Tibial artery (tissue), 4 donors: ENCODE measurements at places on chromosomes 3 and 15.

DNA sequence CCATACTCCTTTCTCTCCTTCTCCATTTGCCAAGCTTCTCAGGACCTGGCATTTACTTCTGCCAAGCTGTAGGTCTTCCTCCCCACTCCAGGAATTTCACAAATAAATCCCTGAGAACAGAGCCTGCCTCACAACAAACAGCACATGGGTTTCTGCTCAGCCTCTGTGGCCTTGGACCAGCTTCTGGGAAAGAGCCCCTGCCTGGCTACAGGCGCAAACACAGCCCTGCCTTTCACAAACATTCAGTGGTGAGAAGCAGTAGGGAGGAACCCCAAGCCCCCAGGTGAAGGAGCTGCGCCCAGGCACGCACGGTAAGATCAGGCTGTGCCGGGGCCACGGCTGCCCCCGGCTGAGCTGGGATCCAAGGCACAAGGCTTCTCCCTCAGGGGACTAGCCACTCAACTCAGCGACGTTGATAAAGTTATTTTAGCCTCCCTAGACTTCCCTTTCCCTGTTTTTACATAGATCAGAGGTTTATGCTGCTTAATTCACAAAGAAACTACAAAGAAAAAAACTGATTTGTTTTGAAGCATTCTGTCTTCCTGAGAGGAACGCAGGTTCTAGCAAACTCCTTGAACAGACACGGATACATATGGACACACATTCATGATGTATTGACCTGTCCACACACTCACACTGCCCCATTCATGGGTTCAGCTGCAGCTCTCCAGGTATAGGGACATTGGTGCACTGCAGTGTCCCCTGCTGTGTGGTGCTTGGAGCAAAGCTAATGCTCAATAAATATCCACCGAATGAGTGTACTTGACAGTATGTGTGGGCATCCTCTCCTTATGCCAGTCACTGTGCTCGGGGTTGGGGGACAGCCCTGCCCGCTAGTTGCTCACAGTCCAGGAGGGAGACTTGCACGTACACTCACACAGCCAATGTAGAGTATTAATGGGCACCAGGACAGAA is 25.4 kb downstream of the HES1 start:
- H3K4me1 ChIP-seq, result no peaks in the 10 kb centered on the region
- H3K27ac ChIP-seq, result no peak overlapping the region
- no peak for DNase-seq

- H3K27ac ChIP-seq, result no peak overlapping the region
- H3K4me3 ChIP-seq, result peak overlapping the region; percentile 51
- DNase-seq, result no peak
- H3K27me3 ChIP-seq, result peaks cover 27% of the 10 kb centered on the region
- H3K36me3 ChIP-seq, result no peaks in the 10 kb centered on the region
Measured at GRCh38 chr3:120908795-120909601, 993 bp downstream of the STXBP5L start.

DNA sequence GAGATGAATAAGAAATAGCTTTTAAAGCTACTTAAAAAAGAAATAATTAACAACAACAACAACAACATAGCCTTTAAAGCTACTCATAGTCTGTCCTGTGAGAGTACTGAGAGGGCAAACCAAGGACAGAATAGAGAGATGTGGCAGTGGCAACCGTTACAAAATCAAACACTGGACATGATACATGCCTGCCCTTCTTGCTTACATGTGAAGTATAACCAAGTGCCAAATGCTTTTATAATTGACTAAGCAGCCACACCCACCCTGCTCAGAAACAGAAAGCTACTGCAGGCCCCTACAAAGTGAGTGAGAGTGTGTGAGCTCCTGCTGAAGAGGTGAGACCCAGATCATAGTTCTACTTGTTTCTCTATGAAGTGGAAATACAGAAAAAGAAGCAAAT is 38.4 kb downstream of the NDUFB4 start:
- DNase-seq, result no peak
- H3K4me3 ChIP-seq, result no peak overlapping the region
- no peak overlapping the region for H3K27ac ChIP-seq
- no peaks in the 10 kb centered on the region for H3K27me3 ChIP-seq

GRCh38 chr15:38650384-38650783 is 85.8 kb upstream of the RASGRP1 start:
- H3K36me3 ChIP-seq, result no peaks in the 10 kb centered on the region
- DNase-seq, result no peak
- H3K27ac ChIP-seq, result no peak overlapping the region

DNA sequence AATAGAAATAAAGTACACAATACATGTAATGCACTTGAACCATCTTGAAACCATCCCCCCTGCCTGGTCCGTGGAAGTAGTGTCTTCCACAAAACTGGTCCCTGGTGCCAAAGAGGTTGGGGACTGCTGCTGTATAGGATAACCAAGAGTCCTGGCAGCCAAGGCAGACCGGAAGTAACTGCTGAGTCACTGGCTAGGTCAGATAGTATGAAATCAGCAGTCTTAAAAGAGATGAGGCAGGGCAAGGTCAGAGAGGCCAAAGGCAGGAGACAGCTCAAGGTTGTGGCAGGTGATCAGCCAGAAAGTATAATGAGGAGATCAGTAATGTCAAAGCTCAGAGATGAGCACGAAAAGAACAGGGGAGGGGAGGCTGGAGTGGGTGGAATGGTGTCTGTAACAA is 60.2 kb downstream of the MAP3K13 start:
- H3K36me3 ChIP-seq, result no peaks in the 10 kb centered on the region
- DNase-seq, result no peak
- H3K27me3 ChIP-seq, result no peaks in the 10 kb centered on the region
- H3K4me3 ChIP-seq, result no peak overlapping the region
- H3K4me1 ChIP-seq, result peaks cover 4% of the 10 kb centered on the region

GRCh38 chr3:174247687-174248152 is 611.4 kb upstream of the NAALADL2 start:
- no peak overlapping the region for H3K27ac ChIP-seq
- H3K36me3 ChIP-seq, result no peaks in the 10 kb centered on the region

- H3K27ac ChIP-seq, result no peak overlapping the region
- DNase-seq, result no peak
- H3K4me3 ChIP-seq, result no peak overlapping the region
- H3K36me3 ChIP-seq, result no peaks in the 10 kb centered on the region
Measured at GRCh38 chr3:71300951-71301393, 282.6 kb downstream of the FOXP1 start.
